ENCODE measurements at places on chromosomes 7 and 10. TPM values are rescaled to one million over a fixed set of nuclear protein-coding genes. Genes with fewer than 3 reads are reported as not detected.

Gene CALHM3
- total RNA-seq: not detected

Gene ZNF488
- 0.25 TPM for total RNA-seq

Gene DRGX
- not detected for total RNA-seq

Gene CCL26
- total RNA-seq: 0.38 TPM

Gene PRPS1L1
- total RNA-seq: not detected

Gene ADAM22
- total RNA-seq: 7.3 TPM

Gene AKR1E2
- total RNA-seq: 2.5 TPM

Gene SKAP2
- total RNA-seq: 12.3 TPM
